ENCODE measurements at places on chromosomes 5 and 9. TPM values are rescaled to one million over a fixed set of nuclear protein-coding genes. Genes with fewer than 3 reads are reported as not detected.
A peak's percentile ranks its signal among the peaks of the same experiment; 100 is the strongest.

DNA sequence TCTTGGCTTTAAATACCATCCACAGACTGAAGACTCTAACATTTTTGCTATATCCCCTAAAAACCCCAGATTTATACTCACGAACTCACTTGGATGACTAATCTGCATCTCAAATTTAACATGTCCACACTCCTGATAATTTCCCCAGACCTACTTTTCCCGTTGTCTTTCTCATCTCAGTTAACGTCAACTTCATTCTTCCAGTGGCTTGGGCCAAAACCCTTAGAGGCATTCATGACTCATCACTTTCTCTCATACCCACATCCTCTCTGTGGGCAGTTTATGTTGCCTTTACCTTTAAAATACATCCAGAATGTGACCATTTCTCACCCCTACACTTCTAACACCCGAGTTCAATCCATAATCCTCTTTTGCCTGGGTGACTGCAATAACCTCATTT lies 96.7 kb downstream of the EDIL3 start:
- peak; percentile 9 for DNase-seq

Gene KIF20A
- 45.0 TPM for polyA plus RNA-seq

- peak; percentile 73 for DNase-seq
Measured at GRCh38 chr9:34500623-34501267, 22.0 kb downstream of the ENHO start.

Gene MARCOL
- polyA plus RNA-seq = 0.11 TPM
